ENCODE measurements at places on chromosomes 12 and 14.

DNA sequence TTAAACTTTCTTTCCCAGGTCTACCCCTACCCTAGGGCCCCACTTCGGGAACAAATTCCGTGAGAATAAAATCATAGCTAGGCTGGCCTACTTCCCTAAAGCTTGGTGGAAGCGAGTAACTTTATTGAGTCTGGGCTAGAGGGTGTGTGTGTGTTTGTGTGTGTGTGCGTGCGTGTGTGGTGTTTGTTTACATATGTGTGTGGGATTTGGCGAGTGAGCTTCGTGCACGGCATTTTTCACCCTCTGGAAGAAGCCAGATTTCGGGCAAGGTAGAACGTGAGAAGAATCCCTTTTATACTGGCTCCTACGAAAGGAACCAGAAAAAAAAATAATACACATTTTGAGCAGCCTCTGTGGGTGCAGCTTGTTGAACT is 7.5 kb upstream of the LHX5 start:
- DNase-seq, result no peak

DNA sequence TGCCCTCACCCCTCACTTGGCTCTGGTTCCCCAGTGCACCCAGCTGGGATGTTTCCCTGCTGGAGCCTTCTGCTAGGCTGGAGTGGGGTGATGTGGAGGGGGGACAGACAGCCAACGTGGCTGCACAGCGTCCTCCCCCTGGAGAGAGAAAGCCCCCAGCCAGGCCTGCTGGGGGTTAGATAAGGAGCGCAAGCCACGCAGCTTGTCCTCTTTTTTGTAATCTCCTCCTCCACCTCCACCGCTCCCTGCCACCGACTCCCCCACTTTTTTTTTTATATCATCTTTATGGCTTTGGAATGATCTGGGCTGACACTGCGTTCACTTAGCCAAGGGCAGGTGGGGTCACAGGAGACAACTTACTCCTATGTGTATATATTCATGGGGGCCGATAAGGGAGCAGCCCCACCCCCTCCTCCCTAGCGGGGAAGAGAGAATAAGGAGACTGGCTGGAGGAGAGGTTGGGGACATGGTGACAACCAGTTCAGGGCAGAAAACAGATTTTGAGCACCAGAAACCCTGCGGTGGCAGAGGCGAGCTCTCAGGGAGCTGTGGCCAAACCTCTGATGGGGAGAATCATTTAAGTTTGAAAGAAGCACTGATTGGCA is 169.9 kb upstream of the LHX5 start:
- no peak for DNase-seq

DNA sequence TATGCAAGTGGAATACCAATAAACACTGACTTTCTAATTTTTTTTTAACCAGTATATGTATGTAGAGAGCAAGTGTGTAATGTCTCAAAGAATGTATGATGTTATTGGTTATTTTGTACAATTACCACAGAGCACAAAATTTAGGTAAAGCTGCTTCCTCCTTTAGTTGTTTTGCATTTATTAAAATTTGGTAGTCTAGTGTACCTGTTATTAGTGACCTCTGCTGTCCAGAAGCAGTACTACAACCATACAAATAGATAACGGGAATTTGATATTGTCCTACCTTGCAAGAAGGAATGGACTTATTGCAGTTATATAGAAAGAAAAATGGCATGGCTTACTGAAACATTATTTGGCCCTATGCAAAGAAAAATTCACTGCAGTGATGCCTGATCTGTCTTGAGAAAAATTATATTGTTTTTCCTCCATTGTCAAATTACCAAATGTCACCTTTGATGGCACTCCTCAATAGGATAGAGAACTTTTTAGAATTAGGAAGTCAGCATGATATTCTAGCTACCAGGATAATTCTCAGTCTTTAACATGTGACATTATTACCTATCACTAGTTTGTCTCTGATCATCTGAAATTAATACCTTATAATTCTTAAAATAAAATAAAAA is 153.9 kb upstream of the RMST start:
- DNase-seq, result peak; percentile 70

GRCh38 chr12:91377436-91377835 is 194.8 kb upstream of the DCN start:
- no peak for DNase-seq

GRCh38 chr14:66070542-66071319 is 415.4 kb upstream of the CCDC196 start:
- DNase-seq, result peak; percentile 44

DNA sequence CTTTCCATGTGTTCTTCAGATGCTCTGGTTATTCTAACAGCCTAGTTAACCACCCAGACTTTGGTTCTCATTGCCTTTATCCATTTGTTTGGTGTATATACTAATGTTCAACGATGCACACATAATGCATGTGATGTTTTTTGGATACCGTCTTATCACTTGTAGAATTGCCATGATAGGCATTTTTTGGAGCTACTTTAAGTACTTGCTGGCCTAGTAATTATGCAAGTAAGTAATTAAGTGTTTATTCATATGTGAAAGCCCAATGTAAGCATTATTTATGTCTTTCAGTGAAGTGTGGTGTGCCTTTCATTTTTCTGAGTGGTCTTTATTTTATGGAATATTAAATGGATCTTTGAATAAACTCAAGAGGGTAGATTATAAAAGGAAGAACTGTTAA is 14.2 kb downstream of the RAP1B start:
- no peak for DNase-seq
